Spleen (tissue), 13 donors: ENCODE measurements at places on chromosomes 16 and 17. TPM values are rescaled to one million over a fixed set of nuclear protein-coding genes. Genes with fewer than 3 reads are reported as not detected.

CLEC19A gene
- not detected for polyA plus RNA-seq

SLC5A2 gene
- 1.3 TPM for polyA plus RNA-seq

DNA sequence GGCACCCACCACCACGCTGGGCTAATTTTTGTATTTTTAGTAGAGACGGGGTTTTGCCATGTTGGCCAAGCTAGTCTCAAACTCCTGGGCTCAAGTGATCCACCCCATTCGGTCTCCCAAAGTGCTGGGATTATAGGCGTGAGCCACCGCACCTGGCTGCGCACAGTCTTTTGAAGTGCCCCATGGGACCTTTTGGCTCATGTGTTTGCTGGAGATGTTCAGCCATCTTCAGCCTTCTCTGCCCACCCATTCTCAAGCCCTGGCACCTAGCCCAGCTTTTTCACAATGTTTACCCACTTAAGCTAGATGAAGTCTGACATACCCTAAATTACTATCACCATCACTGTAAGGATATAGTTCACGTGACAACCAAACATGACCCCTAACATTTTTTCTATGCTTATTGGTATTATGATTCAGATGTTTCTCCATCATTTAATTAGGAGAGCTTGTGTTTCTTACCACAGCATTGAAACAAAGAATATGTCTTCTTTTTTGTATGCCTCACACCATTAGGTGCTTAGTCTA lies 32.3 kb downstream of the PECAM1 start:
- no peak overlapping the region for H3K4me3 ChIP-seq
- no peaks in the 10 kb centered on the region for H3K27me3 ChIP-seq
- peaks cover 41% of the 10 kb centered on the region for H3K4me1 ChIP-seq
- peaks cover 100% of the 10 kb centered on the region for H3K36me3 ChIP-seq

DNA sequence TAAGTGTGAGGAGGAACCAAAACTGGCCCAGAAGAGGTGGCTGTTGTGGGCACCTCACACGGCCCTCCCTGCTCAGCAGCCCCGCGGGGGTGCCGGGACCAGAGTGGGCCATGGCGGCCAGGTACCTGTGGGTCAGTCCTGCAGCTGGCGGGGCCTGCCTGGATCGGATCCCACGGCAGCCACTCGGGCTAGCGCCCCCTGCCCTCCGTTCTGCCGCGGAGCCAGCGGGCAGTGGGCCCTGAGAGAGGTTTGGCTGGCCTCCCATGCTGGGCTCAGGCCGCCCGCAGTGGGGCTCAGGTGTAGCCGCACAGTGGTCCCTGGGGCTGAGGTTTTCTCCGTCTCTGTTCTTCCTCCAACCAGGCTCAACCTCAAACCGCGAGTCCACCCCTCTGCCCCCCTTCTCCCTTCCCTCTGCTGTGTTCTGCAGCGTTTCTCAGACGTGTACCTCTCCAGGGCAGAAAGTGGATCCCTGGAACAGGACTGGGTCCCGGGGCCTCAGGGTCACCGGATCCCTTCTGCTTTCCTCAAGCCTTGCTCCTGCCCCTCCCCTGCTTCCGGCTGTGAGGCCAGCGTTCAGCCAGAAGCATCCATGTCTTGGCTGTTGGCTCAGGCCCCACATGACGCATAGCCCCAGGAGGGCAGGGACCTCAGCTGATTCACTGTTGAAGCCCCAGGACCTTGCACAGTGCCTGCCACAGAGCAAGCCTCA lies 28.6 kb upstream of the ITGA3 start:
- no peak for DNase-seq
- H3K4me3 ChIP-seq: peak overlapping the region; percentile 9
- H3K27ac ChIP-seq: no peak overlapping the region
- H3K36me3 ChIP-seq: no peaks in the 10 kb centered on the region
- peaks cover 7% of the 10 kb centered on the region for H3K27me3 ChIP-seq

TBC1D28 gene
- not detected for polyA plus RNA-seq

- H3K27me3 ChIP-seq: no peaks in the 10 kb centered on the region
- H3K27ac ChIP-seq: no peak overlapping the region
- peaks cover 72% of the 10 kb centered on the region for H3K36me3 ChIP-seq
- DNase-seq: no peak
- peaks cover 19% of the 10 kb centered on the region for H3K4me1 ChIP-seq
Measured at GRCh38 chr17:47975189-47975822, 4.4 kb downstream of the CDK5RAP3 start.

- no peak for DNase-seq
- H3K27ac ChIP-seq: no peak overlapping the region
- H3K27me3 ChIP-seq: no peaks in the 10 kb centered on the region
- H3K4me3 ChIP-seq: no peak overlapping the region
Measured at GRCh38 chr16:59719121-59719520, 985.0 kb upstream of the GOT2 start.

PIRT gene
- polyA plus RNA-seq: not detected

- no peaks in the 10 kb centered on the region for H3K36me3 ChIP-seq
- no peak for DNase-seq
- no peak overlapping the region for H3K27ac ChIP-seq
- peaks cover 16% of the 10 kb centered on the region for H3K4me1 ChIP-seq
Measured at GRCh38 chr17:74372426-74372825, 5.1 kb downstream of the GPR142 start.

- no peak for DNase-seq
- H3K36me3 ChIP-seq: peaks cover 31% of the 10 kb centered on the region
- H3K4me3 ChIP-seq: no peak overlapping the region
- H3K4me1 ChIP-seq: peaks cover 5% of the 10 kb centered on the region
Measured at GRCh38 chr16:74309789-74310781, 13.5 kb downstream of the PSMD7 start.

SLFN11 gene
- polyA plus RNA-seq: 6.5 TPM

- peaks cover 7% of the 10 kb centered on the region for H3K27me3 ChIP-seq
- no peak for DNase-seq
- H3K4me1 ChIP-seq: no peaks in the 10 kb centered on the region
- H3K4me3 ChIP-seq: no peak overlapping the region
- H3K36me3 ChIP-seq: no peaks in the 10 kb centered on the region
Measured at GRCh38 chr17:15290605-15291004, 25.5 kb upstream of the PMP22 start.

DNA sequence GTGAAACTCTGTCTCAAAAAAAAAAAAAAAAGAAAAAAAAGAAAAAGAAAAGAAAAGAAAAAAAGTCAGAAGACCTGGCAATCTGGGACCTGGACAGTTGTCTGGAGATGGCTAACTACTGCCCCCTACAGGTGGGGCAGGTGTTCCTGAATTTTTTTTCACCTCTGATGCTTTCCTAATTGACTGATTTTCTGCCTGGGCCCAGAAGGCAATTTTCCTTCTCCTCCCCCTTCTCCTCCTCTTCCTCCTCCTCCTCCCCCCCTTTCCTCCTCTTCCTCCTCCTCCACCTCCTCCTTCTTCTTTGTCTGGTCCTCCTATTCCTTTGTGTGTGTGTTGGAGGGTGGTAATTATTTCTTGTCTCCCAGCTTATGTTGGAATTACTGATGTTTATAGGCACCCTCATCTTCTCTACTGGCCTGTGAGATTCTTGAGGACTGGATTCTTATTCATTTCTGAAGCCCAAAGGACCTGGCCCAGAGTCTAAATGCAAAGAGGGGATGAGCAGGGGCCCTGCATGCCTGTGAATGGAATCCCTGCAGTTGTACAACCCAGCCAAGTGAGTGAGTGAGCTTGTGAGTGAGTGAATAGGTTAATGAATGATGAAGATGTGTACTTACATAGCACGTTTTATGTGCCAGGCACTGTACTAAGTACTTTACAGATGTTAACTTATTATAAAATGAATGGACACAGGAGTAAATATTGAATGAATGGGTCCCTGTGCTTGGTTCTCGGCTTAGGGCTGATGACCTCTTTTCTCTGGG lies 26.9 kb downstream of the IRX5 start:
- no peak overlapping the region for H3K4me3 ChIP-seq
- H3K27me3 ChIP-seq: no peaks in the 10 kb centered on the region
- H3K36me3 ChIP-seq: no peaks in the 10 kb centered on the region
- H3K27ac ChIP-seq: no peak overlapping the region
- no peak for DNase-seq
- no peaks in the 10 kb centered on the region for H3K4me1 ChIP-seq

KRTAP4-6 gene
- not detected for polyA plus RNA-seq

CORO1A gene
- polyA plus RNA-seq: 675 TPM

PYY gene
- polyA plus RNA-seq: not detected

DNA sequence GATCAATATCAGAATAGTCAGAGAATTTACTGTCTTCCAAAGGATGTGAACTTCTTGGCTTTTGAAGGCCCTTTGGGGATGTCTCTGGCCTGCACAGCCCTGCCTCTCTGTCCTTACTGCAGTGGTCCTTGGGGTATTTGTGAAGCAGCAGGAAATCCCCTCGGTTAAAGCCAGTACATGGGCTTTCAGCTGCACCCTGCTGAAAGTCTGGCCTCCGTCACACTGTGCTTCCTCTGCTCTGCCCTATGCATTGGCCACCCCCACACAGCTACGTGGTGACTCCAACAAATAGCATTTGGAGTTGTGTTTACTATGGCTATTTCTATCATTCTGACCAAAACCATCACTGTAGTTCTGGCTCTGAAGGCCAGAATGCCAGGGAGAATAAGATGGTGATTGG lies 21.2 kb downstream of the SYCE1L start:
- no peaks in the 10 kb centered on the region for H3K27me3 ChIP-seq
- H3K4me3 ChIP-seq: no peak overlapping the region
- H3K27ac ChIP-seq: no peak overlapping the region
- no peaks in the 10 kb centered on the region for H3K4me1 ChIP-seq

DNA sequence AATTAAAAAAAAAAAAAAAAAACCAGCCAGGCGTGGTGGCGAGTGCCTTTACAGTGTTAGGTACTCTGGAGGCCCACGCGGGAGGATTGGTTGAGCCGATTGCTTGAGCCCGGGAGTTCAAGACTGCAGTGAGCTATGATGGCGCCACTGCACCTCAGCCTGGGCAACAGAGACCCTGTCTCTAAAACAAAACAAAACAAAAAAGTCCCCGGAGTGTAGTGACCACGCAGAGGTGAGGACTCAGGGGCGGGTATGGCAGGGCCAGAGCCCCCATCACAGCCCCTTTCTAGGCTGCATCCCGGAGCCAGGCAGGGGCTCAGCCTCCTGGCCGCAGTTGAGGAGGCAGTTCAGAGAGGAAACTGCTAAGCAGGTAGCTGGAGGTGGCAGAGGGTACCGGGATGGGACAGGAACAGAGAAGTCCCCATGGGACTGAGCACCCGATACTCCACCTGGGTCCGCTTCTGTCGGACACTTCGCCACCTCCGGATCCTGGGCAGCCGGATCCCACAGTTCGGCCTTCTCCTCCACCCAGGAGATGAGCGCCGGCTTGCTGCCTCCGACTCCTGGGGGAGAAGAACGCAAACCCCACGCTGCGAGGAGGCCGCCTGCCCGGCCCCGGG lies 800 bp downstream of the ZNF747 start:
- no peaks in the 10 kb centered on the region for H3K27me3 ChIP-seq
- peak overlapping the region; percentile 96 for H3K27ac ChIP-seq
- H3K36me3 ChIP-seq: peaks cover 8% of the 10 kb centered on the region
- H3K4me3 ChIP-seq: peak overlapping the region; percentile 66

AATF gene
- 32.8 TPM for polyA plus RNA-seq

GRCh38 chr17:75913537-75914210 lies 9.0 kb upstream of the MRPL38 start:
- no peak for DNase-seq
- no peak overlapping the region for H3K27ac ChIP-seq
- no peak overlapping the region for H3K4me3 ChIP-seq
- no peaks in the 10 kb centered on the region for H3K27me3 ChIP-seq
- H3K4me1 ChIP-seq: peaks cover 7% of the 10 kb centered on the region

DNA sequence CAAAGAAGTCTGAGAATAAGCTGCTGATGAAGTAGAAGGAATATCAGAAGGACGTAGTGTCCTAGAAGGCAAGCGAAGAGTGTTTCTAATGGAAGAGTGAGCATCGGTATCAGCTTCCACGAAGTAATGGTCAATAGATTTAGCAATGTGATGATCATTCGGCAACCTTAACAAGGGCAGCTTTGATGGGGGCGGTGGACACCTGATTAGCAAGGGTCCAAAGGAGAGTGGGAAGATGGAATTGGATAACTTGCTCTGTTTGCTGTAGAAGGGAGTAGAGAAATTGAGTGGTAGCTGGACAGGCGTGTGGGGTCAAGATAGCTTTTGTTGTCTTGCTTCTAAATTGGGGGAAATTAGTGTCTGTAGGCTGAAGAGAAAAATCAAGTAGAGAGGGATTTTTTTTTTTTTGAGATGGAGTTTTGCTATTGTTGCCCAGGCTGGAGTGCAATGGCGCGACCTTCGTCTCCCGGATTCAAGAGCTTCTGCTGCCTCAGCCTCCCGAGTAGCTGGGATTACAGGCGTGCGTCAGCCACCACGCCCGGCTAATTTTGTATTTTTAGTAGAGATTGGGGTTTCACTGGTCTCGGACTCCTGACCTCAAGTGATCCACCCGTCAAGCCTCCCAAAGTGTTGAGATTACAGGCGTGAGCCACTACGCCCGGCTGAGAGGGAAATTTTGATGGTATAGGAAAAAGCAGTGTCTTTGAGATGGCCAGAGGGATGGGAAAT lies 13.9 kb upstream of the HES7 start:
- peak; percentile 41 for DNase-seq
- peak overlapping the region; percentile 94 for H3K27ac ChIP-seq
- H3K27me3 ChIP-seq: no peaks in the 10 kb centered on the region
- H3K4me1 ChIP-seq: peaks cover 42% of the 10 kb centered on the region
- H3K36me3 ChIP-seq: peaks cover 36% of the 10 kb centered on the region

SOST gene
- polyA plus RNA-seq: 0.04 TPM

MT1G gene
- polyA plus RNA-seq: 12.1 TPM

- H3K27ac ChIP-seq: no peak overlapping the region
- no peak for DNase-seq
- H3K36me3 ChIP-seq: no peaks in the 10 kb centered on the region
- H3K4me1 ChIP-seq: no peaks in the 10 kb centered on the region
- H3K4me3 ChIP-seq: no peak overlapping the region
Measured at GRCh38 chr16:75181630-75182029, 25.3 kb downstream of the CTRB2 start.

DNA sequence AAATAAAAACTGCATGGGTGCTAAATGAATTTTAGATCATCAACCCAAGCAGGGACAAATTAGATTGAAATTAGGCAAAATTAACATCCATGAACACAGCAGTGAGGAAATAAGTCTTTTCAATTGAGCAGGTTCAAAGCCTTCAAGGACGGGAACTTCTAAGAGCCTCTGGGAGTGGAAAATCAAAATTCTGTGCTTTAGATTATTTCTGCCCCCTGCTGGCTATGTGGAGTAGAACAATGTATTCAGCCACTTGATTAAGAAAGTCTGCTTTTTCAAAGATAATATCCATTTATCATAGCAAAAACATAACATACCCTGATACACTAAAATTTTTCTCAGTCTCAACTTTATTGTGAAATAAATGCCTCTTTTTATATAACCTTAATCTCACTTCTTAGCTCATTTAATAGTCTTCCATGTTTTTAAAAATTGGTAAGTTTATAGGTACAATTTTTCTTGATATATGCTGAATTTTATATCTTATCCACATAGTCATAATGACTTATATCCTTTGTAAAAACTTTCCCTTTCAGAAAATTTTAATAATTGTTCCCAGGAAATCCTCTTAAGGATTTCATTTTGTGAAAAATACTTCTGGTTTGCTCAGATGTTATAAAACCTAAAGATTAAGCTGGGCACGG lies 28.1 kb upstream of the NOL11 start:
- H3K27ac ChIP-seq: no peak overlapping the region
- H3K27me3 ChIP-seq: no peaks in the 10 kb centered on the region
- H3K4me1 ChIP-seq: peaks cover 5% of the 10 kb centered on the region
- no peak for DNase-seq

GRCh38 chr17:67068999-67069398 lies 24.6 kb downstream of the CACNG1 start:
- peaks cover 24% of the 10 kb centered on the region for H3K36me3 ChIP-seq
- no peaks in the 10 kb centered on the region for H3K27me3 ChIP-seq
- H3K4me3 ChIP-seq: no peak overlapping the region

GRCh38 chr17:76458580-76459490 lies 5.9 kb upstream of the UBE2O start:
- no peak for DNase-seq
- no peaks in the 10 kb centered on the region for H3K36me3 ChIP-seq
- H3K4me3 ChIP-seq: no peak overlapping the region
- H3K27ac ChIP-seq: no peak overlapping the region

SLC52A1 gene
- polyA plus RNA-seq: 0.06 TPM
